Left renal cortex interstitium (tissue), 4 donors: ENCODE measurements at places on chromosomes 7 and 10. TPM values are rescaled to one million over a fixed set of nuclear protein-coding genes. Genes with fewer than 3 reads are reported as not detected.

The GJD4 gene
- not detected for polyA plus RNA-seq

The RAB19 gene
- polyA plus RNA-seq: 4.2 TPM

The VIPR2 gene
- polyA plus RNA-seq: 3.7 TPM

The SPDYE3 gene
- polyA plus RNA-seq: 7.2 TPM

The PRLHR gene
- 0.03 TPM for polyA plus RNA-seq

The IQUB gene
- 7.2 TPM for polyA plus RNA-seq

The TBRG4 gene
- 56.0 TPM for polyA plus RNA-seq

The CLDN4 gene
- polyA plus RNA-seq: 104 TPM

The RNLS gene
- polyA plus RNA-seq: 21.2 TPM

The ABCC2 gene
- polyA plus RNA-seq: 11.8 TPM

The SPACDR gene
- 3.4 TPM for polyA plus RNA-seq

The SPDYE9 gene
- 1.2 TPM for polyA plus RNA-seq

DNA sequence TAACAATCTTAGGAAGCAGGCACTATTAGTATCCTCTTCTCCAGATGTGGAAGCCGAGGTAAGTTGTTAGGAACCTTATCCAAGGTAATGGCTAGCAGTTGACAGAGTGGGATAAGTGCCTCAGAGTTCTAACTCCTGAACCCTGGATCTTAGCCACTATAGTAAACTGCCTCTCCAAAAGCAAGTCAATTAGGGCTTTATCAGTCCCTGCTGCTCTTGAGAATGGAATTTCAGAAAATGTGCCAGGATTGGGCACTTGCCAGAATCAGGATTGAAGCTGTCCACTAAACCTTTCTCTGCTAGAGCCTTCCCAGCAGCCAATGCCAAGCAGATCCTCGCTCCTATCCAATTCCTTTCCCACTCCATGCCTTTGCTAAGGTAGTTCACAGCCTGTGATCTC is 777.5 kb upstream of the POM121L12 start:
- no peak for DNase-seq

- DNase-seq: no peak
Measured at GRCh38 chr7:147400925-147401324, 1189.6 kb upstream of the C7orf33 start.

GRCh38 chr10:30103595-30104320 is 44.4 kb upstream of the JCAD start:
- no peak for DNase-seq

DNA sequence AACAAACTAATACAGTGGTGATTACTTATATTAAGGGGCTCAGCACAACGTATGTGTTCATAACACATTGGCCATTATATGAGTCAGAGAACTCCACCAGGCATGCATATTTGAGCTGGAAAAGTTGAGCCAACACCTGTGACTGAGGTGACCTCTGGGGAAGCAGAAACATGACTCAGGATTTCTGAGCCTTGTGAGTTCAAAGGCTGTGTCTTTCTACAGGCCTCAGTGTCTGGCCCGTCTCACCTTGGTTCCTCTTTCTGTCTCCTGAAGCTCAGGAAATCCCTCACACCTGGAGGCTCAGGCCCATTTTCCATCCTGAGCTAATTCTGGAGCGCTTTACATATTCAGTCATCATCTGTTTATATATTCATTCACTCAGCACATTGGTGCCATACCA is 230.9 kb upstream of the AGK start:
- no peak for DNase-seq

DNA sequence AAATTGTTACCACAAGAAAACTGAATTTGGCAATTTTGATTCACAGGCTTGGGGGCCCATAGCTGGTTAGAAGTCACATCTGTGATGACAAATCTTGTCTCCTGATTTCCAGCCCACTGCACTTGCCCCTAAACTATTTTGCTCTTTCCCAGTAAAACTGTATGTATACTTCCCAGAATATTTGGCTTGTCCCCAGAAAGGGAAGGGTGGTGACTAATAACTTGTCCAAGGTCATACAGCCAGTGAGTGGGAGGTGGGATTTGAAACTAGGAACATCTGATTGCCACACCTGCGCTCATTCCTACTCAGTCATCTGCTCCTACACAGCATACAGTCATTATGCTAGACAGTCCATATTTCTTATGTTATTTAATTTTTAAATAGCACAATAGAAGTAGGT is 304.5 kb downstream of the SDHAF3 start:
- DNase-seq: no peak

DNA sequence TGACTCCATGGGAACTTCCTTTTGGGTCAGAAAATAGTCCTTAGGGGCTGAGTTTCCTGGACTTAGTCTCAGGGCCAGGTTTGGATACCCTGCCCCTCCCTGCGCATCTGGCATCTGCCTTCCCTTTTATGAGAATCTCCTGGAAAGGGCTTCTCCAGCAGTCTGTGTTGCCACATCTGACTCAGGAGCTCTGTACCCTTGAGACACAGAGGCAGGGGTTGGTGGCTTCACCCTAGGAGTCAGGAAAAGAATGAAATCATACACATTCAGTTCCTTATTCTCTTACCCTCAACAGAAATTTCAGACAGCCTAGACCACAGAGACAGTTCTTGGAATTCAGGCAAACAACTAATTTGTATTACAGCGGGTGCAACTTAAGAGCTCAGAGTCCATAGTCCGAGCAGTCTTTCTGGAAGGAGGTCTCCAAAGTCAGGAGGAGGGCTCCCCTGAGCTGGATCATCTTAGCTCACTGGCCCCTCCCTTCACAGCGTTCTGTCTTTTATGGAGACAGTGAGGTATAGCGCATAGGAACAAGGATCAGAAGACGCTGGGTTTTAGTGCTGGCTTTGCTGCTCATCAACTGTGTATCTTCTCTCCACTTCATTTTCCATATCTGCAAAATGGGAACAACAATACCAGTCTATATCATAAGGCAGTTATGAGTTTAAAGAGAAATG is 3.0 kb upstream of the PLAU start:
- no peak for DNase-seq

DNA sequence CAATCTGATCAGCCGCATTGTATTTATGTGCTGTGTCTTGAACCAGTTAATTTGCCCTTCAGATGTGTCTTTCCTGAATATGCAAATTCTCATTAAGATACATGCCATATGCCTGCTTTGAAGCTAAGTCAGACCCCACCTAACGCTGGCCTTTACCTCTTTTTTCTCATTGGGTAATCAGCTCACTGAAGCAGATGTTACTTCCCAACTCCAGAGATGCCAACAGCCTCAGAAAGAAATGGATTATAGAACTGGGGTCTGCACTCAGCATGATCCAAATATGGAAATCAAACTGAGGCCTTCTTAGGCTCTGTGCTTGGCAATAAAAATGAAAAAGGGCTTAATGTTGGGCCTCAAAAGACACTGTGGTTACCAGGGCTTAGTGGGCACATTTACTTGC is 113.9 kb downstream of the FZD1 start:
- no peak for DNase-seq

DNA sequence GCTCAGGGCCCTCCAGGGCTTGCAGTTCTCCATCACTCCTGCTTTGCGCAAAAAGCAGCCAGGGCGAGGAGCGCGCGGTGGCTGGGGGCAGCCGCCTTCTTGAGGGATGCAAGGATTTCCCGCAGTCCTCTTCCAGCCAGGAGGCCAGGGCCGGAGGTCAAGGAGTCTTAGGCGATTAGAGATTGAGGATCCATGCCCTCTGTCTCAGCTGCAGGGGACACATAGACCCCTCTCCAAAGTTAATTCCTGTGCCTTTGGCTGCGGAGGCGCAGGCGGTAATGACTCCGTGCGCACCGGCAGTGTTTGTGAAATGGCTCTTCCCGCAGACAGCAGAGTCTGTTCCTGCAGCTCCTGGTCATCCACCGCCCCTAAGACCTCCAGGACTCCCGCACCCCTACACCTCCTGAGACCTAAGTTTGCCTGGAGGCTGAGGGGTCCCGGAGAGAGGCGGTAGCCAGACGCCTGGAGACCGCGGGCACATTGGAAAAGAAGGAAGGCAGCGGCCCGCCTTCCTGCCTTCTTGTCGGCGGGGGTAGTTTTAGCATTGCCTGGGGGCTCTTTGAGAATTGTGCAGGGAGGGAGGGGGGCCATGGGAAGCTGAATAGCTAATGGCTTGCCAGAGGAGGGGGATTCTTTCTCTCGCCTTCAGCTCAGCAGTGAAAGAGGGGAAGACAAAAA is 3.3 kb upstream of the NEUROG3 start:
- no peak for DNase-seq

DNA sequence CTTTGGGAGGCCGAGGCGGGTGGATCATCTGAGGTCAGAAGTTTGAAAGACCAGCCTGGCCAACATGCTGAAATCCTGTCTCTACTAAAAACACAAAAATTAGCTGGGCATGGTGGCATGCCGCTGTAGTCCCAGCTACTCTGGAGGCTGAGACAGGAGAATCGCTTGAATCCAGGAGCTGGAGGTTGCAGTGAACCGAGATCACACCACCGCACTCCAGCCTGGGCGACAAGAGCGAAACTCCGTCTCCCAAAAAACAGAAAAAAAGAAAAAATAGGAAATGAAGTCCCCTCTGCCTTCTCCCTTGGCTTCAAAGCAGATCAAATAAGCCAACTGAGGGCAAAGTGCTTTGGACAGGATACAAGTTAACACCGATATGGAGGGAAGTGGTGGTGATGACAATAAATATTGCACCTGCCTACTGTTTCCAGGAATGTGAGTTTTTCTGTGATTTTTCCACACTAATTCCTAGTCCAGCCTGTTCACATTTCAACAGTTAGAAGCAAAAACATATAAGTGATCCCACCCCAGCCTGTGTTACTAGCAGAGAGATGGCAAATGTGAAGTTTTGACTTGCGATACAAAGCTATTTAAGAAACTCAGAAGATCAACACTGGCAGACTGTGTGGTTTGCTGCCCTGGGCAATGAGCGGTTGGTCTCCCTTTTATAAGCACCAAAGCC is 291.2 kb upstream of the AOAH start:
- no peak for DNase-seq

GRCh38 chr10:10055656-10056442 is 961.8 kb upstream of the CELF2 start:
- DNase-seq: no peak

DNA sequence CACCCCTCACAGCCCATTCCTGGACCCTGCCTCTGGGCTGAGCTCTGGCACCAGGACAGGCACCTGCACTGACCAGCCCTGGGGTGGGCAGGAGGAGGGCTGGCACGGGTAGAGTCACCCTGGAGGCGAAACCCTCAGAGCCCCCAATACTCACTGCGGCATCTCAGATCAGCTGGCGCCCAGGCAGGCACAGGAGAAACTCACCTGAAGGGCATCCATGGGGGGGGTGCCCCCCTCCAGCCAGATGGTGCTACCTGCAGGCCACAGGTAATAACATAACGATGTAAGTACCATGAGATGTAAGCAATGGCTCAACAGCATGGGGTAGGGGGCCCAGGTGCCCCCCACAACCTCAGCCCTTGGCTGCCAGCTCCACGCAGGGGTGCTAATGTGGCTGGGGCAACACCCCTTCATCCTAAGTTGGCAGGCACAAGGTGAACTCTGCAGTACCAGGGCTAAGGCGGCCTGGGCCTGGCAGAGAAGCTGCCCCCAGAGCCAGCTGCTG is 12.1 kb upstream of the PYROXD2 start:
- DNase-seq: no peak

- DNase-seq: no peak
Measured at GRCh38 chr10:16944402-16944801, 127.2 kb upstream of the RSU1 start.

GRCh38 chr7:45924283-45924682 is 3.2 kb upstream of the IGFBP3 start:
- DNase-seq: no peak

DNA sequence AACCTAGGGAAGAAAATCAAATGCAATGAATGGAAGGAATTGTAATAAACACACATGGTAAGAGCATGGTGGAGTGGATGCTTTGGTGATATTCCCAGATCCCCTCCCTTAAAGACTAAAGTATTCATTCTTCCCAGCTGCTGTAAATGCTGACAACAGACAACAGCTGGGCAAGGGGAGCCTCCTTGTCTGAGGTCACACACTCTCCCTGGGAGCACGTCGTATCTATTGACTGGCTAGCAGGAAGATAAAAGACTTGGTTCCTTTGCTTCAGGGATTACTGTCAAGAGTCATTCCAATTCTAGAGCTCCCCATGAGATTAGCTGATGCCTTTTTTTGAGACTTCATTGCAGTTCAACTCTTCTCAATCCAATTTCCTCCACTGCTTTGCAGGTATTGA is 443.5 kb upstream of the ETV1 start:
- DNase-seq: no peak

DNA sequence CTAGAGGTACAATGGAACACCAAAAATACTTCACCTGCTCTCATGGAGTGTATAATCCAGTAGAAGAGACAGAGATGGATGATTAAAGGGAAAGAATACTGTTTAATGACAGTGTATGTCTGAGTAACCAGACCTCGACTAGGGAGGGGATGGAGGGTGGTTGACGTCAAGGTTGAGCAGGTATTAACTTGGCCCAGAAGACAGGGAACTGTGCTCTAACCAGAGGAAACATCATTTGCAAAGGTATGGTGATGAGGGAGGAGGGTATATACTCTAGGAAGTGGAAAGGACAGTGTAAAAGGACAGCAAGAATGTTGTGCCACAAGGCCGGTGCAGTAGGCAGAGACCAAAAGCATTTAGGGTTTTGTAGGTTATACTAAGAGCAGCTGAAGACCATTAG is 2.9 kb downstream of the MIOS start:
- no peak for DNase-seq

DNA sequence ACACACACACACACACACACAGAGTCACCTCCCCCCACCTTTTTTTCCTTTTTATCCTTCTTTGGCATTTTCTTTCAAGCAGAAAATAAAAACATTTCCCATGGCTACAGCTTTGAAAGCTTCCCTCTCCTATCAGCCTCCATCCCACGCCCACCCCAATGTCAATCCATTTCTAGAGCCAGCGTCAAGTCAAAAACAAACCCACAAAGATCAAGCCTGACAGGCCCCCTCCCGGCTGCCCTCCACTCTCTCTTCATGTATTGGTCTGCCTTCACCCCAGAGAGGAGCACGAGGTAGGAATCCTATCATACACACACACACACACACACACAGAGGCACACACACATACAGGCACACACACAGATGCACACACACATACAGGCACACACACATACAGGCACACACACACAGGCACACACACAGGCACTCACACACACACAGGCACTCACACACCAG is 8.0 kb upstream of the TNRC18 start:
- DNase-seq: no peak
